ENCODE measurements at places on chromosomes 12 and 14.

DNA sequence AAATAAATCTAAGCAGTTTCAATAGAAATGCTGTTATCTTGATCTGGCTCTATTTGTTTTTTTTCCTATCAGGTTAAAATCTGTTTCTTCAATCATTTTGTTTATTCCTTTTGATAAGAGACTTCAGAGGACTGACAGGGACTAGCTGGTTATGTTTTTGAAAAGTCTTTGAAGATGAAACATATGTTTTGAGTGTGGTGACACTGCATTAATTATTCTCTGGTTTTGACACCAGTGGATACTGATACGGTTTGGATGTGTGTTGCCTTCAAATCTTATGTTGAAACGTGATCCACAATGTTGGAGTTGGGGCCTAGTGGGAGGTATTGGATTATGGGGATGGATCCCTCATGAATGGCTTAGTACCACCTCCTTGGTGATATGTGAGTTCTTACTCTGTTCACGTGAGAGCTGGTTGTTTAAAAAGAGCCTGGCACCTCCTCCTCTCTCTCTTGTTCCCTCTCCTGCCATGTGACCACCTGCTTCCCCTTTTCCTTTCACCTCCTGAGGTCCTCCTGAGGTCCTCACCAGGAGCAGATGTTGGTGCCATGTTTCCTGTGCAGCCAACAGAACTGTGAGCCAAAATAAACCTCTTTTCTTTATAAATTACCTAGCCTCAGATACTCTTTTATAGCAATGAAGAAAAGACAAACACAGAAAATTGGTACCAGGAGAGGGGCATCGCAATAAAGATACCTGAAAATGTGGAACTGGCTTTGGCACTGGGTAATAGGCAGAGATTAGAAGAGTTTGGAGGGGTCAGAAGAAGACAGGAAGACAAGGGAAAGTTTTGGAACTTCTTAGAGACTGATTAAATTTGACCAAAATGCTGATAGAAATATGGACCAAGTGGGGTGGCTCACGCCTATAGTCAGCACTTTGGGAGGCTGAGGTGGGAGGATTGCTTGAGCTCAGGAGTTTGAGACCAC is 23.0 kb downstream of the RASSF3 start:
- no peak for DNase-seq

DNA sequence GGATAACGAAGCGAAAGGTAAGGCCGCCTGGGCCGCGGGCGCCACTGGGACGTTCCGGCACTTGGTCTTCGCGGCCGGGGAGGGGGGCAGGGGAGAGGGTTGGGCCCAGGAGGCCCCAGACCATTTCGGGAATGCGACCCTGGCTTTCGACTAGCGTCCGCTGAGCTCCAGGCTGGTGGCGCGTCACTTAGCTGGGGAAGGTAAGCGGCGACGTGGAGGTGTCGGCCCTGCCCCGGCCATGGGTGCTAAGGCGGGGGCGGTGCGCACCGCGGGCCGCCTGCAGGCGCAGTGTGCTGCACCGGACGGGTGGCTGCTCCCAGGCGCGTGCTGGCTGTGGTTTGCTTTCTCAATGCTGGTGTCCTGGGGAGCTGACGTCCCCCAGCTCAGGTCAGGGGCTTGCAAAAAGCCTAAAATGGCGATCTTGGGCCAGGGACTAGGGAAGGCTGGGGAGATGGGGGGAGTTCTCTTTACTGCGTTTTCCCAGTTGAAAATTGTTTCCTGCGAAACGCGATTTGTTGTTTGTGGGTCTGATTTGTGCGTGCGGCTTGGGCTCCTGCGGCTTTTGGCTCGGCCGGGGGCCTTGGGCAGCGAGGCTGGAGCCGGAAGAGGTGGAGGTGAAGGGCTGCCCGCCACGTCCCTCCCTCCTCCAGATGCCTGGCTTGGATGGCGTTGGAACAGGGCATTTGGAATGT is 1.2 kb downstream of the HOXC10 start:
- no peak for DNase-seq

DNA sequence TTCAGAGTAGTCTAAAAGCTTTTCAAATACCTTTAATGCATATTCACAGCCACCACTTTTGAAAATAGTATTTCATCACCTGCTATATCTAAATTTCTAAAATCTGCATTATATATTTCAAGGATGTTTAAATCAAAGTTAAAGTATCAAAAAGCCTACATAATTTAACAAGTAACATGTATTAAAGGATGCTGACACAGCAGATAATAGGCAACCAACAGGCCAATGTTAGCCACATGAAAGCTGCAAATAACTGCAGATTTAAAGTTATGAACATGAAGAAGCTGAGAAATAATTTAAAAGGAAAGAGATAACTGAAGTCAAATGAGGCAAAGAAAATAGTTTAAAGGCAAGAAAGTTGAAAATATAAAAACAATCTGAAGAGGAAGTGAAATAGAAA is 39.8 kb upstream of the NELL2 start:
- no peak for DNase-seq

DNA sequence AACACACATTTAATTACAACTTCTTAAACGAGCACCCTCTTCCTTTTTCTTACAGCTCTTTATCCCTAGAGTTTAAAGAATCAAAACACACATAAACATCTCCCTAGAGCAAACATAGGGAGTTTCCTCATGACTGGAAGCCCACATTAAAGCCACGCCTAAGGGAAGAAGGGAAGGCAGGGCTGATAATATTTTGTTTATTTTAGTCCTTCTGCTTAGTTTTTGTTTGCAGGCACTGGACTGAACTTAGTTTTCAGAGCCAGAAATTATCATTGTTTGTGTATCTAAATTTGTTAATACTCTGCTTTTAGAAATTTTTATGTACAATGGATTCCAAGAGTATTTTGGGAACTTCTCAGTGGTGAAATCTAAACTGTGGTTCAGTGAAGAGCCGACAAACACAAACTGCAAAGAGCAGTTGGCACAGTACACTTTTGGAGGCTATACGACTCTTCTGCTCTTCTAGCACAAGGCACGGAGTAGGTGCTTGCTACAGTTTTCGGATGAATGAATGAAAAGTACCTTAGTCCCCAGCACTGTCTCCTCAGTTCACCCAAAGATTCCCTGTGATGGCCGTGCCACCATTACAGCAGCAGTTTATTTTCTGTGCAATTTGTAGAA is 17.6 kb upstream of the AMIGO2 start:
- no peak for DNase-seq

GRCh38 chr12:48938805-48939204 is 13.5 kb upstream of the FKBP11 start:
- no peak for DNase-seq

DNA sequence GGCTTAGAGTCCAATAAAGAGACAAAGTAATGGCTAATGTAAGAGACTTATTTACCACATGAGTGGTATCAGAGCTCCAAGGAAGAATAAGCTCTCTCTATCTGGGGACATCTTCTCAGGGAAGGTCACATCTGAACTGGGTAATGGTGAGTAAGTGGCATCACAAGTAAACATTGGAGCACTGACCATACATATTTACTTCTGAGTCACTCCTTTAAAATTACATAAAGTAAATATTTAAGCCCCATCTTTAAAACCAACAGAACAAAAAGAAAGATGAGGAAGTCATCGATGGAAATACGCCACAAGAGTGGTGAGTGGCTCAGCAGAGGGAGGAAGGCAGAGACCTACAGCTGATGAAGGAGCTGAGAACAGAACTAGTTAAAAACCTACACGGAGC is 159.9 kb downstream of the DUSP6 start:
- no peak for DNase-seq

DNA sequence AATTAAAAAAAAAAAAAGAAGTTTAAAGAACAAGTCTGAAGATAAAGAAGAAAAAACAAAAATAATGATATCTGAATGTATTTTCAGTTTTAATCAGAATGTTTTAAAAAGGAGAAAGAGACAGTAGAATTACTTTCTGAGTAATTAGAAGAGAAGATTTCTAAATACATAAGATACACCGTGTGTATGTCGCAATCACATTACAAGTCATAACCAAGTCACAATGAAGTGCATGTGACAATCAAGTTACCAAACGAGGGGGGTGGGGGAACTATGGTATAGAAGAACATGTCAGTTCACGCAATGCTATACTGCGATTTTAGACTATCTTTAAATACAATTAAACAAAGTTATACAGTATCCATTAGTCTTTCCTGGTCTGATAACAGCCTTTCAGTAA is 1464.1 kb upstream of the FLRT2 start:
- DNase-seq: no peak
